Activated CD8-positive, alpha-beta memory T cell treated with anti-CD3 and anti-CD28 coated beads, Interleukin-2, amount 50 U/mL, for 4 hours (primary cell): ENCODE measurements at places on chromosomes 1 and 21.
A peak's percentile ranks its signal among the peaks of the same experiment; 100 is the strongest.

DNA sequence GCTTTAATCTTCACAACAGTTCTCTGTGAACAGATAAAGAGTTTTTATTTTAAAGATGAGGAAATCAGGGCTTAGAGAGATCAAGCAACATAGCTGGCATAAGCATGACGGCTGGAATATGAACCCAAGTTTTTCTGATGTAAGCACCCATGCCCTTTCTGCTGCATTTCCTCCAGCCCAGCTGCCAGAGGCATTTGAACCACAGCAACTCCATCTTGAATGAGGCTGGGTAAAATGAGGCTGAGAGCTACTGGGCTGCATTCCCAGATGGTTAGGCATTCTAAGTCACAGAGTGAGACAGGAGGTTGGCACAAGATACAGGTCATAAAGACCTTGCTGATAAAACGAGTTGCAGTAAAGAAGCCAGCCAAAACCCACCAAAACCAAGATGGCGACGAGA lies 90.0 kb downstream of the WDR64 start:
- DNase-seq: no peak

DNA sequence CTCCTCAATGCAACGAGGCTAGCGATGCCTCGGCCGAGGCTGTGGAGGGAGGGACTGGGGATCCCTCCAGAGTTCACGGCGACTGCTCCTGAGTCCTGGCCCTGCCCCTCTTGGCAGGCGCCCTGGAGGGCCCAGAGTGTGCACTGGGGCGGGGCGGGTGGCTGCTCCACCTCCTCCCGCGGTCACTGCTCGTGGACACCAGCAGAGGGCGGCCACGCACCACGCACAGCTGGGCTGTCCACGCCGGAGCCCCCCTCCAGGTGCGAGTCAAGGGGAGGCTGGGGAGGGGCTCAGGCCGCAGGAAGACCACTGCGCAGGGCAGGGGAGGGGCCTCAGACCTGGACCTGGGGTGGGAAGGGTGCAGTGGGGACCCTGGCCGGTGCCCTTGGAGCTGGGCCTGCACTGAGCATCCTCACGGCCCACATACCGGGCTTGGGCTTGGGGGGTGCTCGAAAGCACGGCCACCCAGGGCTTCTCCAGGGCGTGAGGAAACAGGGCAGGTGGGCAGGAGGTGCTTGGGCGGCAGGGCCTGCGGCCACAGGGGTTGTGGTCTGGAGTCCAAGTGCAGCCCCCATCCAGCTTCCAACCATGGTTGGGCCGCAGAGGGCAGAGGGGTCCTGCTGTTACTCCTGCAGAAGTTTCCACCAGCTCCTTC lies 20.6 kb upstream of the TTC34 start:
- peak; percentile 46 for DNase-seq

DNA sequence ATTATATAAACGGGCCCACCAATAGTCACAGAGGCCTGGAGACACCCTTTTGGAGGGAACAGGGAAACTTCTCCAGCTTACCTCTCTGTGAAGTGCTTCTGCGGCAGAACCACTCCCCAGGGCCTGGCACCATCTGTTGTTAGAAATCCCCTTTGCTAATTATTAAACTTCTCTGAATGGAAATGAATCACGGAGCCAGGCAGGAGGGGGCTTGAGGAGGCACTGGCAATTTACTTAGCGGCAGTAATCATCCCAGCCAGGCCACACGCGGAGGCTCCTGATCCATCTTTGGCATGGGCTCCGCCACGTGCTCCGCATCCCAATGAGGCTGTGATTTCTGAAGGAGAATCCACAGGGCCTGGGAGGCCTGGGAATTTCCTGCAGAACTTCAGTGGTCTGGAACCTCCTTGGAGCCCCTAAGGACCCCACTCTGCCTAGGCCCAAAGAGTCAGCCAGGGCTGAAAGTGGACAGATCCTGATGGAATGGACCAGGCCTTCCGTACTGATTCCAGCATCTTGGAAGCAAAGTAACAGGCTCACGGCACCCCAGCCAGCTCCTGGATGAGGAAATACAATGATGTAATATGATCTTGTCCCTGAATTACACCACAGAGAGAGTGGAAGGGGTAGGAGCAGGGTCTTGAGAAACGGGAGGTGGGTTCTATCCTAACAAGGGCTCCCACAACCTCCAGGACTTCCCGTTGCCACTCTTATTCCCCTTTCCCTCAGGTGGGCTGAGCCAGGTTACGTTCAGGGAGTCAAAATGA lies 62.3 kb downstream of the GRIK3 start:
- DNase-seq: no peak

DNA sequence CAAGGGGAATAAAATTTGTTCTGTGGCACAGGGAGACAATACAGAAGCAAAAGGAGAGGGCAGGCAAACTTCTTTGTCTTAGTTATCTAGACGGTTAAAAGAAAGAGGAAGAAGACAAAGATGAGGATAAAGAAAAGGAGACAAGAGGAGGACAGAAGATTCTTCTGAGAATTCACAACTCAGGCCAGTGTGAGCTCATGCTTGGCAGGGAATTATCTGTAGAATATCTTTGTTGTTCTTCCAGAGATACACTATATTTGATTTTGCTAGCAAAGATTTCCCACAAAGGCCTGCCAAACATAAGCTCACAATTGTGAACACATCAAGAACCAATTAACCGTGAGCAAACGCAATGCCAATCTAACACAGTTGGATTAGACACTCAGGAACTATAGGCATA lies 21.4 kb downstream of the SLC16A1 start:
- no peak for DNase-seq

- no peak for DNase-seq
Observed at GRCh38 chr1:147760481-147761260, at the start of gene GJA5. GJA5 (minus strand) TSS chr1:147760602; CDS start chr1:147759238, 1,364 bp downstream.

GRCh38 chr1:198655459-198656121 lies 16.8 kb downstream of the PTPRC start:
- DNase-seq: no peak

DNA sequence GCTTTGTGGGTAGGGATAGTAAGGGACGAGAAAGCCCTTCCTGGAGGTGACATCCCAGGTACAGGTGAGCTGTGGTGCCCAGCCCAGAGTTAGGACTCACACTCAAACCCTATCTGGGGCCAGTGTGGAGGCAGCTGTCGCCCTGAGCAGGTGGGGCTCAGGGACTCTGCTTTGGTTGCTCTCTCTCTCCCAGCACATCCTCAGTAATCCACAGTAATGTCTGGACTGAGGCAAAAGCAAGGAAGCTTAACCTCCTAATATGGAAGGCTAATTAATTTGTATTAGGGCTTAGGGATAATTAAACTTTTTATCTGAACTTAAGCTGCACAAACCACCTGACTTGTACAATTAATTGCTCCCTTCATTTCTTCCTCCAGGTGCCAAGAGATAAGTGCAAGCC lies 38.2 kb downstream of the DDX20 start:
- no peak for DNase-seq

- DNase-seq: no peak
Observed at GRCh38 chr1:101652484-101652883, 344.2 kb downstream of the OLFM3 start.
